Foreskin fibroblast (primary cell): ENCODE measurements at places on chromosomes 11 and 22.

- no peak for DNase-seq
These were observed 990.2 kb downstream of the BRD1 start for GRCh38 chr22:48837341-48837935.

DNA sequence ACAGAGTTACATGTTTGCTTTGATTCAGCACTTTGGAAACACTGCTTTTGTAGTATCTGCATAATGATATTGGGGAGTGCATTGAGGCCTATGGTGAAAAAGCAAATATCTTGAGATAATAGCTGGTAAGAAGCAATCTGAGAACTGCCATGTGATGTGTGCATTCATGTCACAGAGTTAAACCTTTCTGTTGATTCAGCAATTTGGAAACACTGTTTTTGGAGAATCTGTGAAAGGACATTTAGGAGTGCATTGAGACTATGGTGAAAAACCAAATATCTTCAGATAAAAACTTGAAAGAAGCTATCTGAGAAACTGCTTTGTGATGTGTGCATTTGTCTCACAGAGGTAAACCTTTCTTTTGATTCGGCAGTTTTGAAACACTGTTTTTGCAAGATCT lies 346.8 kb downstream of the OR4C45 start:
- DNase-seq, result no peak

GRCh38 chr11:130580891-130581492 lies 132.5 kb downstream of the ADAMTS15 start:
- DNase-seq, result peak; percentile 74

GRCh38 chr22:47300698-47301405 lies 538.4 kb downstream of the TBC1D22A start:
- DNase-seq, result no peak

- no peak for DNase-seq
These were observed 37.3 kb upstream of the TEAD1 start for GRCh38 chr11:12636871-12637410.

- DNase-seq, result peak; percentile 51
These were observed 881.3 kb downstream of the KCNA4 start for GRCh38 chr11:29135504-29135903.

GRCh38 chr22:36546932-36547331 lies 18.0 kb upstream of the EIF3D start:
- peak; percentile 73 for DNase-seq

GRCh38 chr11:127017482-127017881 lies 16.9 kb upstream of the KIRREL3 start:
- DNase-seq, result peak; percentile 73

DNA sequence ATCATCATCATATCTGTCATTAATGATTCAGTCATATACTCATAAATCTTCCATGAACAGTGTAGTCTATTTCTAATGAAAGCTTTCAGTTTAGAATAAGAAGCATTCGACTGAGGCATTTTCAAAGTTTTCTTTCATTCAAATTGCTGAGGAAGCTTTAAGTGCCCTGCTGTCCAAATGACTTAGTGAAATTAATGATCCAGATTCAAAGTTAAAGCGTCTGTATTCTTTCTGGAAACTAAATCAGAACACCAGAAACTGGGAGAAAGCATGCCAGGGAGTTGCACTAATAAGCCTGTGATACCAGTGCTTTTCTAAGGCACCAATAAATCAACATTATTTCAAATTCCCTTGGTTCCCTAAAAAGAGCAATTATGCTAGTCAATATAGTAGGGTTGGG lies 367.8 kb upstream of the ANO5 start:
- DNase-seq, result no peak

GRCh38 chr11:114157476-114158050 lies 98.1 kb downstream of the ZBTB16 start:
- no peak for DNase-seq

DNA sequence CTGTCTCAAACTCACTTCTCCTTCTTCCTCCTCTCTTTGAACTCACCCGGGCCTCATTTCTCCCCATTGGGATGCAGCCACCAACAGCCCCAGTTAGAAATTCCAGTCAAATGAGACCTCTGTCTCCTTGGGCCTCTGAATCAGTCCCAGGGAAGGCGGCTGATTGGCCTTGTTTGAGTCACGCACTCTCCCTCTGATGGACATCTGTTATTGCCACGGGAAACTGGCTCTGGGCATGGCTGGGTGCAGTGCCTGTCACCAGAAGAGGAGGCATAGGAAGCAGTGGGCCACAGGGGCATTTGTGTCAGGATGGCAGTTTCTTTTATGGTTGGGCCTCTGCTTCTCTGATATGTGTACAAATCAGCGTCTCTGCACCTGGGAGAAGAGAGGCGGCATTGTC lies 9.6 kb upstream of the WNT11 start:
- peak; percentile 65 for DNase-seq

DNA sequence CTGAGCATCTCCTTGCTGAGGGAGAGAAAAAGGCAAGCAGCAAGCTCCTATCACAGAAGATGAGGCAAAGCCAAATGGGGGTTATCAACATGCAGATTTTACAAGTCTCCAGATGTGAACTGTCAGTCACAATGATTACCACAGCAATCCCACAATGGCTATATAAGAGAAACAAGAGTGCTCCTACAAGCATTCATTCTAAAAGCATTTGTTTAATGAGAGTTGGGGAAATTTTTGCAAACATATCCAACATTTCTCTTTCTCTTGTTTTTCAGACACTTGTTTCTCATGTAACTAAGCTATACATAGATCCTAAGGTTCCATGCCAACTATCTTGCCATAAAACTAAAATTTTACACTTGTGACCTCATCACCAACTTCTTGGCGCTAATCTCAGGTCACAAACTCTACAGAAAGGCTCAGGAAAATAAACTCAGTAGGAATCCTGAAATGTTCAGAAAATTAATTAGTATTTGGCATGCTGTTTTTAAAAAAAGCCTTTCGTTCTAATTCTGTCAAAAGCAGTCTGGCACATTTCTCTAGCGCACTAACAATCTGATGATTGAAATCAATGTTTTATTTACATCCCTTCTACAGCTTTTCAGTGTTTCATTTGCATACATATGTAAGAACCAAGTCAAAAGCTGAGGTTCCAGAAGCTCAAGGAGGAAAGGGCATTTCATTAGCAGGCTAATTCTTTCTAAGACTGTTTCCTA lies 199.5 kb downstream of the TTC28 start:
- DNase-seq, result no peak

DNA sequence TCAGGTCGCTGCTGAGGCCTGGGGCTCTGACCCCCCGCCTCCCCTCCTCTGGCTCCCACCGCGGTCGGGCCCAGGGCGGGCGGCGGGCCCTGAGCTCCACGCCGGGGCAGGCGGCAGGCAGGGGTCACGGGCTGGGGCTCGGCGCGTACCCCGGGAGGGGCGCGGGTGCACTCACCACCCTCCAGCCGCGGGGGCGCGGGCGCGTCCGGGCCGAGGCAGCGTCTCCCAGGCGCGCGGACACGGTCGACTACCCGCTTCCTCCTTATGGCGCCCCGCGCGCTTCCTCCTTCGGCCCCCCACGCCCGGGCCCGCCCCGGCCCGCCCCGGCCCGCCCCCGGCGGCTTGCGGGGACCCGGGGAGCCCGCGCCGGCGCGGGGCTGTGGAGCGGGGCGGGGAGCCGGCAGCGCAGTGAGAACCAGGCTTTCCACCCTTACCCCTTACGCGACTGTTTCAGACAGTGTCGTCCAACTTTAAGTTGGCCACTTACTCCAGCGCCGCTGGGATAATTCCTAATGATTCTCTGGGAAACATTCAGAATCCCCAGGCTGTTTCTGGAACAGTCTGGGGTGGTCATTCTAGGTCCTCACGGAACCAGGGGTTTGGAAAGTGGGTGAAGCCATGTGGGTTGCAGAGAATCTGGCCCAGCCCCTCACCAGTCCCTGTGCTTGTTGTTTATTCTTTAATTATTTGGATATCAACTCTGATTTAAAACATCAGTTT lies at the start of gene BID:
BID (minus strand) TSS at position 264 of the 720 bp plus-strand sequence. CDS start 24,353 bp downstream, outside the sequence.
- peak; percentile 66 for DNase-seq

GRCh38 chr22:17733466-17733865 lies 40.8 kb downstream of the BID start:
- DNase-seq, result peak; percentile 53
